Activated gamma-delta T cell treated with anti-CD3 and anti-CD28 coated beads, Interleukin-2, amount 50 U/mL, for 16 hours (primary cell): ENCODE measurements at places on chromosomes 4 and X.
A peak's percentile ranks its signal among the peaks of the same experiment; 100 is the strongest.

GRCh38 chr4:108889696-108890483, 127.0 kb upstream of the ETNPPL start:
- no peak for DNase-seq

- no peak for DNase-seq
These were observed 154.4 kb downstream of the EFNB1 start for GRCh38 chrX:68983004-68983857.

GRCh38 chr4:126647756-126648397, 984.9 kb upstream of the INTU start:
- DNase-seq, result no peak

DNA sequence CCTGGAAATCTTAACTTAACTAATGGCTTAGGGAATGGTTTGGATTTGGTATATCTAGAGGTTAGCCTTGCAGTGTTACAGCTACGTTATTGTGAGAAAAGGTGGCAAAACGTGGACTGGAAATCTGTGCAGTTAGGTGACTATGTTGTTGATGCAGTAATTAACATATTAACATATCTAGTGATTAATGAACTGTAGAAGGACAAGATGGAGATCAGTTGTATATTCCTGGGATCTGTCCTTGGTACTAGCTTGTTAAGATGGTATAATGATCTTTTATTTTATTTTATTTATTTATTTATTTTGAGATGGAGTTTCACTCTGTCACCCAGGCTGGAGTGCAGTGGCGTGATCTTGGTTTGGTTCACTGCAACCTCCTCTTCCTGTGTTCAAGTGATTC, 36.9 kb downstream of the GPAT3 start:
- no peak for DNase-seq

GRCh38 chr4:76311896-76312331, 5.4 kb downstream of the STBD1 start:
- DNase-seq, result no peak

DNA sequence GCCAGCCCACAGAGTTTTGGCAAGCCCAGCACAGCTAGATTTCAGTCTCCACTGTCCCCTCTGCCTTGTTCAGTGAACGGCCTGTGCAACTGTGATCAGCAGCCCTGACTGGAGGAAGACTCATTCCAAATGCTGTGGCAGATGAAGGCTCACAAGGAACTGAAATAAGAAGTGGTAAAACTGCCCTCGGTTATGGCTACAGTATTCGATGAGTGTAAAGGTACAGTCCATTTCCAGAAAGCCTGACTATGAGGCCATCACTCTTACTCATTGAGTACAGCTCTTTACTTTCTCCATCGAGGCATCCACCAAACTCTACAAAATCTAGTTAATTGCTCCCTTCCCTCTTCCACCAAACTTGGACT, 69.1 kb downstream of the RHOH start:
- DNase-seq, result no peak

- DNase-seq, result peak; percentile 6
These were observed 25.3 kb downstream of the STIM2 start for GRCh38 chr4:26885912-26886274.

DNA sequence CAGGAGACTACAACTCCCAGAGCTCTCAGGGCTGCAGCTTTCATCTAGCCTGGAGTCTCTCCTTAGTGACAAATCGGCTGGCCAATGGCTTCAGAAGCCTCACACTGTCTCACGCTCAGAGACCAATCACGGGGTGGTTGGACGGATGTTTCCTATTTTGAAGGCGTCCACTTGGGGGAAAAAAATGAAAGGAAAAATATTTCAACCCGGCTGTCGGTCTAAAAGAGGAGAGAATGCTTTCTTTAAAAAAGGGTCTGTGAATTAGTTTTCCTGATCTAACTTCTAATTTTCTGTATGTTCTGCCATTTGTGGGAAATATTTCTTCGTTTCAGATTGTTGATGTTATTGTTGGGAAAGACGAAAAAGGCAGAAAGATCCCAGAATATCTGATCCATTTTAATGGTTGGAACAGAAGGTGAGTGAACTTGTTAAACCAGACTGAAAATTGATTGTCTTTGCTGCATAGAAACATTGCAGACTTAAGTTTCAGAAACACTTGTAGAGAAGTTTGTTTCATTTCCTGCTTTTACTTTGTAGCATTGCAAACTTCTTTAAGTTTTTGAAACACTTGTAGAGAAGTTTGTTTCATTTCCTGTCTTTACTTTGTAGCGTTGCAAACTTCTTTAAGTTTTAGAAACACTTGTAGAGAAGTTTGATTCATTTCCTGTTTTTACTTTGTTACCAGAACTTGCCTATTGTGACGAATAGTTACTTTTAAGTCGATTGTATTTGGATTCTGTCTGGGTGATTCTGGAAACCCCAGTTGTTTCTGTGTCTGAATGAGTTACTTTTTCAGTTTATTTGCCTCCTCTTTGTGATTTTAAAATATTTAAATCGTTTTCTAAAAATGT, 1.6 kb downstream of the MSL3 start:
- peak; percentile 51 for DNase-seq

GRCh38 chr4:122917731-122918130, 4.7 kb downstream of the NUDT6 start:
- DNase-seq, result no peak

DNA sequence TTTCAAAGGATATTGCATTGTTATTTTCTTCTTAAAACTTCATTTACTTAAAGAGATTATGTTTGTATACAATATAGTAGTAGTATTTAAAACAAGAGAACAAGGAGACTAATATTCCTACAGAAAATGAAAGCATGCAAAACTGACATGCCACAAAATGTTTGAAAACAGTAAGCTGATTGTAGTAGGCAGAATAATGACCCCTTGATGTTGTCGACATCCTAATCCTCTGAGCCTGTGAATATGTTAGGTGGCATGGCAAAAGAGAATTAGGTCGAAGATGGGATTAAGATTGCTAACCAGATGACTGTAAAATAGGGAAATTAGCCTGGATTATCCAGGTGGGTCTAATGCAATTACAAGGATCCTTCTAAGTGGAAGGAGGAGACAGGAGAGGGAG, 522.2 kb upstream of the NR3C2 start:
- no peak for DNase-seq

DNA sequence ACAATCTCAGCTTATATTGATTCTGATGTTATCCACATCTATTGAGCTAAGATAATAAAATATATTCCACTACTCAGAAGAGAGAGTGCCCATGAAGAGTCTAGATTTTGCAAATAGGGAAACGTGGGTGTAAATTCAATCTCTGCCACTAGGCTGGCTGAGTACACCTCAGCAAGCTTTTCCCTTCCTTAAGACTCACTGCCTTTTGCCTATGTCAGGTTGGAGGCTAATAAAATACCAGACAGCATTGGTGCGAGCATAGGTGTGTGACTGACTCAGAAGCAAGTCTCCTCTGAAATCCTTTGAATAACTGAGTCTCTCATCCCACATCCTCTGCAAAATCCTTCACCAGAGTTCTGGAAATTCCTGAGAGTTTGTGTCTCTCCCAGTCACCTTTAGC, 405.4 kb upstream of the CPEB2 start:
- no peak for DNase-seq

DNA sequence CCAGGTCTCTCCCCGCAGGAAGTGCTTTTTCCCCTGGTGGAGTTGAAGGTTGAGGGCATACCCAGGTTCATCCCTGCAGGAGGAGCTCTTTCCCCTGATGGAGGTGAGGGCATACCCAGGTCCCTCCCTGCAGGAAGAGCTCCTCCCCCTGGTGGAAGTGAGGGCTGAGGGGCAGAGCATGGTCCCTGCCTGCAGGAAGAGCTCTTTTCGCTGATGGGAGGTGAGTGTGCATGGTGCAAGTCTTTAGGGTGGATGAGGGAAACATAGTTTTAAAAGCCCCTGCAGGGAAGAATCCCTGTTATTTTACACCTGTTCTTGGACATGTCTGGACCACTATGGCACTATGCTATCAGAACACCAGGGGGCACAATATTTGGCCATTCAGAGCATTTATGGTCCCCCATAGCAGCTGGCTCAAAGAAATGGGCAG, 43.7 kb upstream of the PUDP start:
- DNase-seq, result no peak

- DNase-seq, result no peak
These were observed 670.3 kb downstream of the KCTD8 start for GRCh38 chr4:43778187-43778915.

DNA sequence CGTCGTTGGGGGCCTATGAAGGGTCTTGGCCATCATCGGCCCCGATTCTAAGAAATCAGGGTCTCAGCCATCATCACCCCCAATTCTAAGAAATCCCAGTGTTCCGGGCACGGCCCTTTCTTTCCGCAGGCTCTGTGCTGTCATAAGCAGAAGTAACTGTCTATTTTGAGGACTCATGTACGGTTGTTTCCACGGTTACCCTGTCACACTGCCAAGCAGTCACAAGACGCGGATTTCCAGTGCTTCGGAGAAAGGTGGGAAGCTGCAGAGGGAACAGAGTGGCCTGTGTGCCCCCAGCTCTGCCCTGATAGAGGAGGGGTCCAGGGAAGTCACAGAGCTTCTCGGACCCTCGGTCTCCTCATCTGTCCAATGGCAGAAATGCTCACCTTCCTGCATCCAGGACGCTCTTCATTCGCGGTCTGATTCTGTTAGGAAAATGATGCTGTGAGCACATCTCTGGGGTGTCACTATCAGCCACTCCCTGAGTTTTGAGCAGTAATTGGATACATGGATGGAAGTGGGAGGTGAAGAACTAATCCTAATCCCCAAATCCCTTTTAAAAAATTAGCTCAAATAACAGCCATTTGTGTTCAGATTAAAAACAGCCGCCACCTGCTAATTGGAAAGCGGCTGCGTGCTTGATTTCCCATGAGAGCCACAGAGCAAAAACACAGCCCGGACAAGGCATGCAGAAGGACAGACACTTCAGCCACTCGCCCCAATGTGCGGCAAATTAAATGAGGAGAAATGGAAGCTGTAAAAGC, 73.1 kb downstream of the WFS1 start:
- no peak for DNase-seq
